CD4-positive, CD25-positive, alpha-beta regulatory T cell (primary cell): ENCODE measurements at places on chromosomes 1 and 21. TPM values are rescaled to one million over a fixed set of nuclear protein-coding genes. Genes with fewer than 3 reads are reported as not detected.
A peak's percentile ranks its signal among the peaks of the same experiment; 100 is the strongest.

DNA sequence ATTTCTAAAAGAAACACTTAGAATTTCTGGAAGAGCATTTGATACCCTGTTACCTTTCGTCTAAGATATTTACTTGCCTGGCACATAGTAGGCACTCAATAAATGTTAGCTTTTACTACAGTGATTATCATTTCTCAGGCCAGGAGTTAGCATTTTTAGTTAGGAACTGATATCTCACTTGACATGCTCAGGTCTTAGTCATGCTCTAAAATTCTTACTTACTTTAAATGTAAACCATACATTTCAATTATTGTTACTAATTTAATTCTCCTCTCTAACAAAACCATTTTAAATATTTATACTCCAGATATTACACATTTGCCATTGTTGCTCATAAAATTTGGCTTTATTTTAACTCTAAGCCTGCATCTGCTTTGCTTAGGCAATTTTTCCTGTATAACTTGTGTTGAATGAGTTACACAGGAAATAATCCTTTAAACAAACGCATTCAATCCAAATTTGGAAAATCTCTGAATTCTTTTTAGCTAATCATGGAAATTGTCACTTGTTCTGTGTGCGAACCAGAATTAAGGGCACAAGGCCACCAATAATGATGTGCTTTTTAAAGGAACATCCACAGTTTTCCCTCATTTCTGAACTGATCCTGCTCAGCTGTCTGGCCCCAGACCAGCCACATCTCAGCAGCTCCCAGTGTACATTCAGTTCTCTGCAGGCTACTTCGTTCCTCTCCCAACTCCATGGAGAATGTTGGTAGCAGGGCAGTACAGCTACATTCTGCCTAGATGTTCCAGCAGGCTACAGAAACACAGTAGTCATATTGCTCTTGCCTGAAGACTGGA is 15.6 kb downstream of the NIBAN1 start:
- no peak overlapping the region for H3K4me3 ChIP-seq
- no peak overlapping the region for H3K27ac ChIP-seq
- no peaks in the 10 kb centered on the region for H3K27me3 ChIP-seq
- no peak for DNase-seq
- peaks cover 12% of the 10 kb centered on the region for H3K4me1 ChIP-seq

- H3K36me3 ChIP-seq, result no peaks in the 10 kb centered on the region
- H3K4me3 ChIP-seq, result no peak overlapping the region
- DNase-seq, result no peak
- H3K27ac ChIP-seq, result no peak overlapping the region
Measured at GRCh38 chr1:230287674-230288315, 138.3 kb downstream of the PGBD5 start.

DNA sequence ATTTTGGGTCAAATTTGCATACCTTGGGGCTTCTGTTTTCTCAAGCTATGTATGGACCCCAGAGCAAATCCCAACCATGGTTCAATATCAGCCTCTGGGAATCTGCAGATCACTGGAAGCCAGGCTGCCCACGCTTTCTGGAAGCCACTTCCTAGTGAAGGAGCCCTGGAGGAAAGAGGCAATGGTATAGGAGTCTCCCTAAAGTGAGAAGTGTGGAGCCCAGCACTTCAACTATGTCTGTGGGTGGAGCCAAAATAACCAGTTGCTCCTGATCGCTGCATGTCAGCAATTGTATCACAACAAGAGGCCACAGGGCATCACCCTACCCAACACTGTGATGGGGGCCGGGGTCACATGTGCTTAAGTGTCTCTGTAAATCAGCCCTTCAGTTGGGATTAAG is 26.9 kb downstream of the ETS2 start:
- no peak for DNase-seq
- H3K4me3 ChIP-seq, result no peak overlapping the region
- no peaks in the 10 kb centered on the region for H3K36me3 ChIP-seq
- H3K27me3 ChIP-seq, result no peaks in the 10 kb centered on the region
- no peak overlapping the region for H3K27ac ChIP-seq
- H3K4me1 ChIP-seq, result peaks cover 9% of the 10 kb centered on the region

DNA sequence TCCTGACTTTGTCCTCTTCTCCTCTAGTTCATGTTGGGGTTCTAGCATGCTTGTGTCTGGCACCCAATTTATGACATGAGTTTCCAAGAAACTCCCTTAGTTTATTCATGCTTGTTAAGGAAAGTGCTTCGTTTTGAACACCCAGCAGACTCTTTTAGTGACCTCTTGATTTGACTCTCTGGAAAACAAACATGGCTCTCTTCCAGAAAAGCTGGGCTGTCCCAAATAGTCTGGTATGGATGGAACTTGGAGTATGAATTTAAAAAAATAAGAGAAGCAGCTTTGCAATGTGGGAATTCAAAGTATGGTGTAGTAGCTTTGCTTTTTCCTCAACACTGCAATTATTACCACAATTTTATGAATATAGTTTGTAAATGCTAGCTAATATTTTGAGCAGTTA is 143.4 kb upstream of the C8B start:
- no peak overlapping the region for H3K4me3 ChIP-seq
- H3K27ac ChIP-seq, result no peak overlapping the region
- no peak for DNase-seq
- H3K4me1 ChIP-seq, result no peaks in the 10 kb centered on the region
- H3K27me3 ChIP-seq, result no peaks in the 10 kb centered on the region

DNA sequence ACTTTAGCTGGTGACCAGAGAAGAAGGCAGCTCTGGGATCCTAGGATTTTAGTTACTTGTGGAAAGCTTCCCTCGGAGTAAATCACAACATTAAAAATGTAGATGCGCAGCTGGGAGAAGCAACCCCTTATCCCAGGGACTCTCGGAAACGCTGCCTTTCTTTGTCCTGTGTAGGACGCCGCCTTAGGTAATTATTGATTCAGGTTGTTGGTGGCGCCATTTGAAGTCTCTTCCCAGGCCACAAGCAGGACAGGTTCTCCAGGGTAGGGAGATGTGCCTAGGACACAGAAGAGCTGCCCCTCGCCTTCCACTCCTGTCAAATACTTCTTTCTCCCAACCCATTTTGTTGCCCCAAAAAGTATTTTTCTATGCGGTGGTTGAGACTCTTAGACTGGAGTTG is 10.3 kb downstream of the SLC37A1 start:
- peaks cover 25% of the 10 kb centered on the region for H3K4me1 ChIP-seq
- peaks cover 27% of the 10 kb centered on the region for H3K36me3 ChIP-seq
- H3K27ac ChIP-seq, result no peak overlapping the region
- no peak overlapping the region for H3K4me3 ChIP-seq
- no peaks in the 10 kb centered on the region for H3K27me3 ChIP-seq

GRCh38 chr1:54405898-54406293 is 298 bp downstream of the SSBP3 start:
- H3K27me3 ChIP-seq, result no peaks in the 10 kb centered on the region
- H3K27ac ChIP-seq, result no peak overlapping the region
- H3K4me3 ChIP-seq, result no peak overlapping the region
- peaks cover 11% of the 10 kb centered on the region for H3K36me3 ChIP-seq
- no peak for DNase-seq

- H3K27me3 ChIP-seq, result no peaks in the 10 kb centered on the region
- H3K4me3 ChIP-seq, result peak within 1 kb of the TSS; percentile 85
- peak within 1 kb of the TSS; percentile 79 for H3K27ac ChIP-seq
- DNase-seq, result peak; percentile 94
Measured at GRCh38 chr21:41425954-41426675, at the start of gene MX1. Gene MX1, plus strand, starts transcription at chr21:41426239. Its CDS starts 5,832 bp downstream, at chr21:41432071.

- no peak overlapping the region for H3K27ac ChIP-seq
- DNase-seq, result no peak
- H3K4me3 ChIP-seq, result no peak overlapping the region
- no peaks in the 10 kb centered on the region for H3K36me3 ChIP-seq
- peaks cover 4% of the 10 kb centered on the region for H3K27me3 ChIP-seq
- no peaks in the 10 kb centered on the region for H3K4me1 ChIP-seq
Measured at GRCh38 chr1:199272139-199272544, 633.3 kb downstream of the PTPRC start.

- H3K4me3 ChIP-seq, result no peak overlapping the region
- H3K27me3 ChIP-seq, result no peaks in the 10 kb centered on the region
- DNase-seq, result peak; percentile 29
- no peak overlapping the region for H3K27ac ChIP-seq
Measured at GRCh38 chr1:15347182-15347581, 62.5 kb upstream of the EFHD2 start.

DNA sequence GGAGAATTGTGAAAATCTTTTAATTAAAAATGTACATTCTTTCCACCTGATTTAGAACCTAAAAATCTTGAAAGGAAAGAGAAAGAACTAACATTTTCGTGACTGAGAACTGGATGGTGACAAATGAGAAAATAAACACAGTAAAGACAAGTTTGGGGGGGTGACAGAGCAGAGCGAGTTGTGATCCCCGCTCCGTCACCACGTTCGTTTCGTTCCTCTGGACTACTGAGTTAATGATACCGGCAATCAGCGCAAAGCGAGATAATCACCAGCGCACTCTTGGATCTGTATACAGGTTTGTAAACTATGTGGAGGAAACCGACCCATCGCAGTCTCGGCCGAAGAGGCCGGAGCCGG is 31.2 kb upstream of the CFAP126 start:
- no peak for DNase-seq
- peak overlapping the region; percentile 97 for H3K27ac ChIP-seq
- H3K4me1 ChIP-seq, result peaks cover 15% of the 10 kb centered on the region
- no peaks in the 10 kb centered on the region for H3K36me3 ChIP-seq

DNA sequence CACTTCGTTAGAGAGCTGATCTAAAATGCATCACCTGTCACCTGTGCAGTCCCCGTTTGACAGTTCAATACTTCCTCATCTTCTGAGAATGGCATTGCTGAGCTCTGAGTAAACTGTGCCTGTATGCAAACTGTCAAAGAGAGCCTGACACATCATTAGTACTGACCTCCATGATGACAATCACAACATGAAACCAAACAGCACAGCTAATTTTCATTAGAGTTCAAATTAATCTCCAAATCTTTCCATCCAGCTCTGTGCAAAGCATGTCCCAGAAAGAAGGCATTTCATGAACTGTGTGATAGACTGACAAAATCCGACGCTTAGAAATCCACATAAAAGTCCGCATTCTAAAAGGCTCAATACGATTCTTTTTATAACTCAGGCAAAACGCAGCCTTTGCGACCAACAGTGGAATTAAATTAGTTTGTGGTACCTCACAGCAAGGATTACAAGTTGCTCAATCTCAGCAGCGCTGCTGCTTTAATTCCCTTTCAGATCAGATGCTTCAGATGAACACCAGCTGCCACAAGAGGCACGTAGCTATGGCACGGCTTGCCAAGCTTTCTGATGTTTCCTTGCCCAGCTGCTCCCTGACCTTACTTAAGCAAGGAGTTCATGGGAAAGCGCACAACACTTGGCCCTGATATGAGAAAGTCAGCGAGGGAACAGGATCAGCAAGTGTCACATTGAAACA is 765.5 kb upstream of the PRMT6 start:
- no peak overlapping the region for H3K27ac ChIP-seq
- H3K27me3 ChIP-seq, result no peaks in the 10 kb centered on the region
- no peak for DNase-seq

The OR6K3 gene
- total RNA-seq, result not detected

The TNFRSF8 gene
- total RNA-seq, result 2.3 TPM

The IL12RB2 gene
- total RNA-seq, result 43.5 TPM

The CCDC185 gene
- total RNA-seq, result not detected

The JMJD4 gene
- total RNA-seq, result 9.7 TPM

The LCE2C gene
- total RNA-seq, result not detected
